Fibroblast of skin of abdomen (primary cell): ENCODE measurements at places on chromosomes 6 and 20.

DNA sequence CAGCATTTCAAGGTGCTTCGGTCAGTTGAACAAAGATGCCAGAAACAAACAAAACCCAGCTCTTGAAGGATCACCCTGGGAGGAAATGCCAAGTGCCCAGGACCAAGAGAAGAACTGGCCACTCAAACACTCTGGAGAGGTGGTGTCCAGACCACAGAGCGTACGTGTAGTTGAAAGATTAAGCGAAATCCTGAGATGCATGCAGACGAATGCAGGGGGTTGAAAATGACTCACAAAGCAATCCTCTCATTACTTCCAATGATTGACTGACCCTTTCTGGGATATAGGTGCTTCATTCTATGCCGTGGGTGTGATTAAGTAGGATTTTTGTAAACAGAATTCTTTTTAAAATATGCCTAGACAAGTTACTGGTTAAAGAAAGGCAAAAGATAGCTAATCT is 71.5 kb upstream of the ATXN1 start:
- DNase-seq = no peak

DNA sequence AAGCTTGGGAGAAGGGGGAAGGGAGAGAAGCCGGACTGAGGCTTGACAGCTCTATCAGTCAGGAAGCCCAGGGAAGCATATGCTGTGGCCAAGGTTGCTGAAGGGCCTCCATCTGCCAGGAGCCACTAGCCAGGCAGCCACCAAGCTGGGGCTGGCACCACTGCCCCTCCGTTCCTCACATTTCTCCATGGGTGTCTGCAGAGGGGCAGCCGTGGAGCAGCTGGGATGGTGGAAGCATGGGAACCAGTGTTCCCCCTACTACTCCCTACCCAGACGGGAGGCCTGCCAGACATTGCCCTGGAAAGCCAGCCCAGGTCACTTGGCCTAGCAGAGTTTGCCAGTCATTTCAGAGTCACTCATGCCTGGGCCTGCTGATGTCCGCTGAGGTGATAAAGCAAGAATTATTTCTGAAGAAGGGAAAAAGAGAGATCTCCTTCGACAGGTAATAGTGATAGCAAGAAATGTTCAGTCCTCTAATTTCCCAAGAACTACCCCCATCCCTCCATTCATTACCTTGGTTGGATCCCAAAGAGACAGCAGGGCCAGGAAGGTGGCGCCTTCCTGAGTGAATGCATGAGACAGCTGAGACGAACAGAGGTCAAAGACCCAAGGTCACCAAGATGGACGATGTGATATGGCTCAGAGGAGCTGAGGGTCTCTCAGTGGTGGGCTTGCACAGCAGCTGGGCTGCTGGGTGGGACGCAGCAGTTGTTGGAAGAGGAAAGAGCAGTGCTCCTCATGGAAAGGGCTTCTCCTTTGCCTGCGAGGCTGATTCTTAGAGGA is 21.9 kb downstream of the SNPH start:
- DNase-seq = no peak

DNA sequence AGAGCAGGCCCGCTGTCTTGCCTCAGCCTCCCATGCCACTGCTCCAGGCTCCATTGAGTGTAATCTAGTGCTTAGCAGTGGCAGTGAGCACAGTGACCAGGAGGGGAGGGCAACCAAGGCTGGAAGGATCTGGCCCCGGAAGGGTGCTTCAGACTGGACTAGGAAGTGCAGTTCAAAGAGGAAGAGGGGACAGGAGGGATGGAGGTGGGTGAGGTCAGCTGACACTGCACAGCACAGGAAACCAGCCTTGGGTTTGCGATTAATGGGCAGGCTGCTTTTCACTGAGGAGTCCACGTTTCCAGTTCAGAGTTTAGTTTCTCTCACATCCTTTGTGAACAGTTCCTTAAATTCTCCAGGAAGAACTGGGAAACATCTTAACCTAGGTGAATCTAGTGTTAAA is 46.9 kb downstream of the CDS2 start:
- DNase-seq = no peak

DNA sequence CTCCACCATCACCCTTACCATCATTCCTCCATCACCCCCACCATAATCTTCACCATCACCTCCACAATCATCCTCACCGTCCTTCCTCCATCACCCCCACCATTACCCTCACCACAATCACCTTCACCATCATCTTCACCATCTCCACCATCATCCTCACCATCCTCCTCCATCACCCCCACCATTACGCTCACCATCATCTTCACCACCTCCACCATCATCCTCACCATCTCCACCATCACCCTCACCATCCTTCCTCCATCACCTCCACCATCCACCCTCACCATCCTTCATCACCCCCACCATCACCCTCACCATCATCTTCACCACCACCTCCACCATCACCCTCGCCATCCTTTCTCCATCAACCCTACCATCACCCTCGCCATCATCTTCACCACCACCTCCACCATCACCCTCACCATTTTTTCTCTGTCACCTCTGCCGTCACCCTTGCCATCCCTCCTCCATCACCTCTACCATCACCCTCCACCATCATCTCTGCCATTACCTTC is 33.1 kb upstream of the MPC1 start:
- no peak for DNase-seq

DNA sequence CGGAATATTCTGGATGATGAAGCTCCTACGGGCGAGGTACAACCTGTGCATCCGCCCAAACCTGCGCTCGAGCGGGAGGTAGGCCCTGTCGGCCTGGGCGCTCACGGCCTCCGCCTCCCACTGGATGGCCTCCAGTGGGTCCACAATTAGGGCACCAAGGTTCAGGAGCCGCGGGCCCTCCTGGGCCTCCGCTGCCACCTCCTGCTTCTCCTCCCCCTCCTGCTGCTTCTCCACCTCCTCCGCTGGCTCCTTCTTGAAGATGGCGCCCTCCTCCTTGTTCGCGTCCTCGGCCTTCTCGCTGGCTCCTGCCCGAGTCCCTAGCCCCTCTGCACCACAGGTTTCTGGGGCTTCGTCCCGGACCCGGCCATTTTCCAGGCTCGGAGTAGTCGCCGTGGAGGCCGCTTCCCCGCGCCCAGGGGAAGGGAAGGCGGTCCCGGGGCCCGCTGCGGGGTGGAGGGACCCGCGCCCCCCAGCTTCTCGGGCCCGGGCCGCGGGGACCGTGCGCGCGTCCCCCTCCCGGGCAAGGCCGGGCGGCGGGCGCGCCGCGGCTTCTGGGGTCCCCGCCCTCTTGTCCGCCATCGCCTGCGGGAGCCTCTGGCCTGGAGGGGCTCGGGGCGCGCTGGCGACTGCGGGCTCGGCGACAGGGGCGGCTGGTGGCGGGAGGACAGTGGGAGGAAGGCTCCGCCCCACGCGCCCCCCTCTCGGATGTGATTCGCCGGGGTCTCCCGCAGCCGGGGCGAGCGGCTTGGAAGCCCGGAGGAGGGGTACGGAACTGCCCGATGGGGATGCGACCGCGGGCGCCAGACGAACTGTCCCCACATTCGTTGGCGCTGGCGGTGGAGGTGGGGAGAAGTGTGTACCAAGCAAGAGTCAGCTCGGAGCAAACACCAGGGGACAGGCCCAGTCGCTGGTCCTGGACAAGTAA is 17.6 kb downstream of the PLAGL2 start:
- DNase-seq = peak; percentile 36

- no peak for DNase-seq
Measured at GRCh38 chr6:62354261-62354660, 68.2 kb upstream of the KHDRBS2 start.

GRCh38 chr6:156917213-156917612 is 140.0 kb downstream of the ARID1B start:
- no peak for DNase-seq

GRCh38 chr6:4370066-4370465 is 234.7 kb upstream of the ECI2 start:
- DNase-seq = peak; percentile 96

GRCh38 chr20:1818895-1819294 is 76.3 kb upstream of the SIRPA start:
- DNase-seq = no peak

GRCh38 chr6:63504777-63505384 is 67.4 kb upstream of the LOC128125822 start:
- DNase-seq = no peak

DNA sequence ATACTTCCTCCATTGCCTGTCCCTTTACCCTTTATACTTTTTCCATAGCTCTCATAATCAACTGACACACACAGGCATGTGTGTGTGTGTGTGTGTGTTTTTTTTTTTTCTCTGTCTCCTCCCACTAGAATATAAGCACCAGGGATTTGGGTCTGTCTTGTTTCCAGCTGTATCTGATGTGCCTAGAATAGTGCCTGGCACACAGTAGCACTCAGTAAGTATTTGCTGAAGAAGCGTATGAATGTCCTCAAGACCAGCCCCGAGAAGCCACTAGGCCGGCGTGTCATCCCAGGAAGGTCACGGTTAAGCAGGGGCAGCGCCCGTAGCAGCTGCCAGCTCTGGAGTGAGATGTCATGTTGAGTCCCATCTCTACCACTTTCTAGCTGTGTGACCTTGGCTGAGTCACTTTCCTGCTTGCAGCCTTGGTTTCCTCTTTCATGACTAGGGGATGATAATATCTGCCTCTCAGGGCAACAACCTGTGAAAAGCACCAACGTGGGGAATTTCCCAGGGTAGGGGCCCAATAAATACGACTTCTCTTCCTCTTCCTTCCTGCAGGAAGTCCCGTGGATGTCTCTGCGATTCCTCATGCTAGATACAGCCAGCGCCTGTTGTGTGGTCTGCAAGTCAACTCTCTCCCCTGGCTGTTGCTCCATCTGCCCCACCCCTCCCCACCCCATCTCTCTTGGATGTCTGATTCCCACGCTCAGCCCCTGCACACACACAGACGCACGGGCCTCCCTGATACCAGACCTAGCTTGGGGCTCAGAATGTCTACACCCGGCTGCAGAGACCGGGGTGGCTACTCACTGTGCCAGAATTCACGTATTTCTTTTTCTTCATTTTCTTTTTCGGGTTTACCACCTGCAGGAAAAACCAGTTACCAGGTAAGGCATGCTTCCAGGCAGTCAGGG is 58.1 kb downstream of the RAB44 start:
- DNase-seq = no peak

DNA sequence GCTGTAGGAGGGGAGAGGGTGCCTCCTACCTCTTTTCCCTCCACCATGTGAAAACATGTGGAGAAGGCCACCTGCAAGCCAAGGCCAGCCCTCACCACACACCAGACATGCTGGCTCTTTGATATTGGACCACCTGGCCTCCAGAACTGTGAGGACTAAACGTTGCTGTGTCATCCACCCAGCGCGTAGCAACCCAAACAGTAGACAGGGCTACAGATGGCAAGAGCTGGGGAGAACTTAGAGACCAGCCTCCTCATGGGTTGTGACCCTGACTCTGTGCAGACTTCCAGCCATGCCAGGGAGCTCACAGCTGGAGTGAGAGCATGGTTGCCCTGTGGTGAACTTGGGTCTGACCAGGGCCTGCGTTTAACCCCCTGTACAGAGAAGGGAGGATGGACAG is 195.9 kb upstream of the CST7 start:
- DNase-seq = no peak

GRCh38 chr6:39182604-39183003 is 46.7 kb downstream of the KCNK5 start:
- DNase-seq = no peak

DNA sequence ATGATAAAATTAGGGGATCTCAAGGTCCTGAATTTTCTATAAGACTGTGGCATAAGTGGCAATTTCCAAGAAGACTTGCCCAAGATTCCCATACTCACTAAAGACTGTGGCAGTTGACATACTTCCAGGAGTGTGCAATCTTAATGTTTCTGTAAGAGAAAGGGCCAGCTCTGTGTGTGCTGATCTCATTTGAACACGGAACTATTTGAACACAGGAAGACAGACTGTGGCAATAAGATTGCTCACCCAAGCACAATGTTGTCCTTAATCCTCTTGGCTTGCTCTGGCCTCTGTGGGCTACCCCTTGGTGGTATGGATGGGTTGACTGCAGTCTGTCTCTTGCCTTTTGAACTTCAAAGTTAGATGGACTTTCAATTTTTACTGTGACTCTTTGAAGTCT is 151.4 kb downstream of the PHF3 start:
- DNase-seq = peak; percentile 37

- no peak for DNase-seq
Measured at GRCh38 chr20:3479759-3480615, 9.2 kb downstream of the ATRN start.
